ENCODE measurements at places on chromosomes 6 and 20. TPM values are rescaled to one million over a fixed set of nuclear protein-coding genes. Genes with fewer than 3 reads are reported as not detected.

PRPH2 gene
- 5.0 TPM for total RNA-seq

CAGE1 gene
- under 0.01 TPM for total RNA-seq

TMX4 gene
- 46.8 TPM for total RNA-seq

LY6G6D gene
- not detected for total RNA-seq

SOD2 gene
- total RNA-seq: 75.2 TPM

ERGIC3 gene
- 204 TPM for total RNA-seq

DDO gene
- 0.16 TPM for total RNA-seq

KCNK17 gene
- total RNA-seq: not detected

DNA sequence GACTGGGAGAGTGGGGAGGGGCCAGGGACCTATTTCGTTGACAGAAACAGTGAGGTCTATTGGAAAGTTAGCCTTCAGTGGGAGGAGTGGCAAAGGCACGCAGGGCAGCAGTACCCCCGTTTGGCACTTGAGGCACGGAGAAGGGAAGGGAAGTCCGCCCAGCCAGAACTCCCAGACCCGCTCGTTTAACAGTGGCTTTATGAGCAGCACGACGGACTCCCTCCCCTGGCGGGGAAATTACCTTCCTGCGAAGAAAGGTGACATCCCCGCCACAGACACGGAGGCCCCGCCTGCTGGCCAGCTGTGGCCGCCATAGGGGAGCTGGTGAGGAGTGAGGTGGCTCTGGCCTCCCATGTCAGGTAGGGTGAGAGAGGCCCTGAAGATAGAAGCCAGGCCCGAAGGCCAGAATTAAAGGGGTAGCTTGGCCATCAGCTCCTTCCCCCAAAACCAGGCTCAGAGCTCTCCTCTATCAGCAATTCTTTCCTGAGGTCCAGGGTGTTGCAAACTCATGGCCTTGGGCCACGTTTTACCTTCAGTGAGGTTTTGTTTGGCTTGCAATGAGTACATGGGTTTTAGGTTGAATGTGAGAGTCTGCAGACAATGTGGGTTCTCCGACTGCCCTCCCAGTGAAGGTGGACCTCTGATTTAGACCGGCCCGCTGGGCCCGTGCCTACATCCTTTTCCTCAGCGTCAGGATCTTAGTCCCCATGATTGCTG, 123.7 kb downstream of the MRPL14 start:
- no peak for DNase-seq

GRCh38 chr20:50140339-50140859, 13.1 kb downstream of the PEDS1 start:
- DNase-seq: no peak

GRCh38 chr6:138484018-138484731, 15.1 kb downstream of the NHSL1 start:
- DNase-seq: no peak

GRCh38 chr6:113599444-113599843, 257.7 kb upstream of the MARCKS start:
- no peak for DNase-seq

DNA sequence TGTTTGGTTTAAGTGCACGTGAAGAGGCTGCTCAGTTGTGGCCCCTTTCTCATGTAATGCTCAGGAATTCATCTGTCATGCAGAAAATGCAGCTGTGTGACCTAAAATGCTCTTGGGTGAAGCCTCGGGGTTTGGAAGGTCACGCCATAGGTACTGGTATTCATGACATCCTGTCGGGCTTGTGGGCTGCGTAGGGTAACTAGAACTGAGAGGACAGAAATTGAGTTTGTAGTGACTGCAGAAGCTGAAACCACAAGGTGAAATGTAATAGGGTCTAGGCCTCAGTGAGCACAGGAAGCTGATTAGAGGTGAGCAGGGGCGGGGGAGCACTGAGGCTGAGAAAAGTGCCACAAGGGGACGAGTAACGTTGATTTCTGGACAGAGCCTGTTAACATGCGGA, 128.8 kb downstream of the SOBP start:
- DNase-seq: no peak

DNA sequence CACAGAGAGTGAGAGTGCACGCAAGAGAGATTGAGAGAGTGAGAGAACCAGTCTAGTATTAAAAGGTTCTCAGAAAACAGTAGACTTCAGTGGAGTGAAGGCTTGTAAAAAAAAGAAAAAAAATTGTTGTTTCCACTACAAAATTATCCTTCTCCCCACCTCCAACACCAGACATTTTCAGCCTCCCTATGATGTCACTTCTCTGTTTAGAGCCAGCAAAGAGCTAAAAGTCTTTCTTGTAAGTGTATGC, 77.8 kb downstream of the BACH2 start:
- DNase-seq: no peak

GRCh38 chr6:49300911-49301310, 162.1 kb downstream of the MMUT start:
- no peak for DNase-seq

GRCh38 chr6:5208057-5208456, 52.7 kb downstream of the LYRM4 start:
- DNase-seq: no peak

DNA sequence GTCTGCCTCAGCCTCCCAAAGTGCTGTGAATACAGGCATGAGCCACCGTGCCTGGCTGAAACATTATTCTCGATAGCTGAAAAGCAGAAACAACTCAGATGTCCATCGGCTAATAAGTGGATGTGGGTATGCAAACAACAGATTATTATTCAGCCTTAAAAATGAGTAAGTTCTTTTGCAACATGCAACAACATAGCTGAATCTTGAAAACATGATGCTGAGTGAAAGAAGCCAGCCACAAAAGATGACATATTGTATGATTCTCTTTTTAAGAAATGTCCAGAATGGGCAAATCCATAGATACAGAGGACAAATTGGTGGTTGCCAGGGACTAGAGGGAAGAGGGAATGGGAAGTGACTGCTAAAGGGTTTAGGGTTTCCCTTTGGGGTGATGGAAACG, 61.7 kb downstream of the RIOK1 start:
- no peak for DNase-seq

GRCh38 chr6:103011605-103012004, 1618.1 kb downstream of the GRIK2 start:
- DNase-seq: no peak

GRCh38 chr20:58660855-58661597, 9.9 kb downstream of the STX16 start:
- no peak for DNase-seq

DNA sequence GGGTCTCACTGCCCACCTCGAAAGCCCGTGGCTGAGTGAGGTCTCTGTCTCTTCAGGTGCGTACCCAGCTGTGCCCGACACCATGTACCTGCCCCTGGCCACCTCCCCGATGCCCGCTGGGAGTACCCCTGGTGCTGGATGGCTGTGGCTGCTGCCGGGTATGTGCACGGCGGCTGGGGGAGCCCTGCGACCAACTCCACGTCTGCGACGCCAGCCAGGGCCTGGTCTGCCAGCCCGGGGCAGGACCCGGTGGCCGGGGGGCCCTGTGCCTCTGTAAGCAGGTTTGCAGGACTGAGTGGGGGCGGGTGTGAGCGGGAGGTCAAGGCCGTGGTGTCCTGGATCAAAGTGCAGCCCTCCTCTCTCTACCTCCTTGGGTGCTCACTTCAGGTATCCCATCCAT, 4.7 kb downstream of the CCN5 start:
- no peak for DNase-seq

DNA sequence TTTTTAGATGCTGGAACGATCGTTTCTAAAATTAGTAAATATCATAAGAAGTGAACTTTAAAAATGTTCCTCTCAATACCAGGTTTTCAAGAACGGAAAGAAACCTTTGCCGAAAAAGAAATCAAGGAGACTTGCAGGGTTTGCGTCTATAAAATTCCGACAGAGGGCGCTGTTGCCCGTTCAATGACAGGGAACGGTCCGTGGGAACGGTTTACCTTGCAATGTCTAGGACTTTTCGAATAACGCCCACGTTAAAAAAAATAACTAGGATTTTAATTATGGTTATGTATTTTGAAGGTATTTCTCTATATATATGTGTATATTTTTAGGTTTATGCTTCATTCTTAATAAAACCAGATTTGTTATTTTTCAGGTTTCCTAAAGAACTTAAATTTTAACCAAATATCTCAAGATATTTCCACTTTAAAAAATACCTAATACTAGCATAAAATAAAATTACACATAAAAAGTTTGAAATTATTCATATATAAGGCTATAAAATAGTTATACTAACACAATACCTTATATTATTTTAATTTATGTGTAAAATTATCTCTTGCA, 2.5 kb upstream of the TFAP2B start:
- DNase-seq: peak; percentile 32

DNA sequence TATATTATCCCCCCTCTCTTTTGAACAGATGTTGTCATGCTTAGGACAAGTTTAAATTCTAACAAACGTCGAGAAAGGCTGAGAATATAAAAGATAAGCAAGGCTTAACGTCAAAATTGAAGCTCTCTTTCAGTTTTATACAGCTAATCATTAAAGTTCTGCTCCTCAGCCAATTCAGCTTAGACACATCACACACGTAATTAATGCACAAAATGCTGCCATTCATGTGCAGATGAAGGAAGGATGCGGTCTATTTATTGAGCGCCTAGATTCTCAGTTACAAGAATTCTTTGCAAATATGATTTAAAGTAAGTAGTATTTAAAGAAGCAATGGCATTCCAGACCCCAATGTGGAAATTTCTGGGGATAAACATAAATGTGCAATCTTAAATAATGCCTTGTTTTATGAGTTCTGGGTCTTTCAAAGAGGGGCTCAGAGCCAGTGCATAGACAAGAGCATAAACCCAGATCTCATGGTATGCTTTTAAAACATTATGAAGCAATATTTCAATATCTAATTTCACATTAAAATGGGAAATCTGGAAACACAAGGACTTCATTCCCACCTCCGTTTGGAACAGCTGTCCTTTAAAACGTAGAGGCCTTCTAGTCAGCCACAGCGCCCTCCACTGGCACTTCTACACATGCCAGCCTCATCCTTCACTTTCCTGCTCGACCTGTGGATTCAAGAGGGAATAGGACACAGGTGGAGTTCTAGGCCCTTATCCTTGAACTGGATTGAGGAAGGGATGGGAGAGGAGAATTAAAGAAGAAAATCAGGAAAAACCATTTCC, 85.8 kb downstream of the LYRM4 start:
- no peak for DNase-seq

DNA sequence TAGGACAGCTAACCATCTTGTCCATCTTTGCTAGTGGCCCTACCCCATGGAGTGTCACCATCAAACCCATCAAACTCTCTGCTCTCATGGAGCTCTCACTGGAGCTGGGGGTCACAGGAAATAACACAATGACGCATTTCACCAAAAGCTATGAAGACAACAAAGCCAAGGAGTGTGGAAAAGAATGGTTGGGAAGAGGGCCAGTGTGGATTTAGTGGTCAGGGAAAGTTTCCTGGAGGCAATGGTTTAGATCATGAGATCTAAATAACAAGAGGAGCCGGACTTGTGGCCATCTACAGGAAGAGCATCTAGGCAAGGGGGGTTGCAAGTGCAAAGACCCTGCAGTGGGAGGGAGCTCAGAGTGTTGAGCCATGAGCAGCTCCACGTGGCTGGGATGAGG, 189.5 kb downstream of the BMP7 start:
- DNase-seq: no peak

GRCh38 chr6:135493218-135493961, 4.2 kb downstream of the AHI1 start:
- DNase-seq: no peak

DNA sequence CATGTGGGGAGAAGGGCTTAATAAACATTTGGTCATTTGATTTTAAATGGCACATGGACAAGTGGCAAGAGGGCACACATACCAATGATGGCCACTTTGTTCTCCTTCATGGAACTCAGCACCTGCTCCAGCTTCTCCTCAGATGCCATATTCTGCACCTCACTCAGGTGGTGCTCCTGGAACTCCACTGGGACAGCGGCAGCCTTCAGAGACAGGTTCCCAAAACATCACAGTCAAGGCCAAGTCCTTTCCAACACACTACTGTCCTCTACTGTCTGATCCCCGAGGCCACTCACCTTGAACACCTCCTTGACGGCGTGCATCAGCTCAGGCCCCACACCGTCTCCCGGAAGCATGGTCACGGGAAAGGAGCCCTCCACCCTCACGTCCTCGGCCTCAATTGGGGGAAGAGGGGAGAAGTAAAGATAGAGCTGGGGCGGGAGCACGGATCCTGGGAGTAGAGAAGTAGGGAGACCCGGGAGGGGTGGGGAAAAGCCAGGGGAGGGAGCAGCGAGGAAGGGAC, 591 bp downstream of the IDH3B start:
- no peak for DNase-seq

GRCh38 chr20:21391185-21391971, 5.9 kb downstream of the NKX2-4 start:
- no peak for DNase-seq

GRCh38 chr20:39879296-39879695, 809.7 kb downstream of the MAFB start:
- DNase-seq: no peak

DNA sequence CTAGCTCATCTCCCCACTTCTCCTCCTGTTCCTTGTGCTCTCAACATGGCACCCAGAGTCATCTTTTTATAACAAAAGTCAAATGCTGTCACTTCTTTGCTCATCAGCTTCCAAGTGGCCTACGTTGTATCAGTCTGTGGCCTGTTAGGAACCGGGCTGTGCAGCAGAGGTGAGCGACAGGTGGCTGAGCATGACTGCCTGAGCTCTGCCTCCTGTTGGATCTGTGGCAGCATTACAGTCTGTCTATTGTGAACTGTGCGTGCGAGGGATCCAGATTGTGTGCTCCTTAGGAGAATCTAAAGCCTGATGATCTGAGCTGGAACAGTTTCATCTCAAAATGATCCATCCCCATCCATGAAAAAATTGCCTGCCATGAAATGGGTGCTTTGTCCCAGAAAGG, 129.6 kb downstream of the FNDC1 start:
- DNase-seq: no peak

GRCh38 chr6:26187981-26188635, 100.9 kb downstream of the HFE start:
- no peak for DNase-seq

- DNase-seq: no peak
Measured at GRCh38 chr6:2885967-2886735, 17.0 kb downstream of the SERPINB9 start.

DNA sequence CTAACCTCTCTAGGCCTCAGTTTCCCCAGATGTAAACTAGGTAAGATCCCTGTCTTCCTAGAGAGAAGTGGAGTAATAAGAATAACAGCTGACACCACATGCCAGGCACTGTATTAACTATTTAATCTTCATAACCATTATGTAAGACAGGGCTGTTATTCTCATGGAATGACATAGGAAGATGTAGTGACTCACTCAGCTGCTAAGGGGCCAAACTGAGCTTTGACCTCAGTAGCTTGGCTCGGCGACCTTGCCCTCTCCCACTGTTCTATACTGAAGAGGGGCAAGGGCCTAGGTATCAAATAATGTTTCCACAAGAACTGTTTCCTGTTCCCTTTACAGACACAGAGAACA, 2.9 kb upstream of the MDGA1 start:
- DNase-seq: no peak

DNA sequence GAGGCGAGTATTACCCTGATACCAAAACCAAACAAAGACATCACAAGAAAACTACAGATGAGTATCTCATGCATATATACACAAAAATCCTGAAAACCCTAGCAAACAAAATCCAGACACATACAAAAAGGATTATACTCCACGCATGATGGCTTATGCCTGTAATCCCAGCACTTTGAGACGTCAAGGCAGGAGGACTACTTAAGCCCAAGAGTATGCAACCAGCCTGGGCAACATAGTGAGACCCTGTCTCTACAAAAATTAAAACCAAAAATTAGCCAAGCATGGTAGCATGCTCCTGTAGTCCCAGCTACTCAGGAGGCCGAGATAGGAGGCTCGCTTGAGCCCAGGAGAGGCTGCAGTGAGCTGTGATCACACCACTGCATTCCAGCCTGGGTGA, 32.4 kb downstream of the TRPC4AP start:
- DNase-seq: no peak

GRCh38 chr6:39466631-39467030, 144.1 kb upstream of the KCNK16 start:
- DNase-seq: no peak
